ENCODE measurements at places on chromosomes 2 and 18.

DNA sequence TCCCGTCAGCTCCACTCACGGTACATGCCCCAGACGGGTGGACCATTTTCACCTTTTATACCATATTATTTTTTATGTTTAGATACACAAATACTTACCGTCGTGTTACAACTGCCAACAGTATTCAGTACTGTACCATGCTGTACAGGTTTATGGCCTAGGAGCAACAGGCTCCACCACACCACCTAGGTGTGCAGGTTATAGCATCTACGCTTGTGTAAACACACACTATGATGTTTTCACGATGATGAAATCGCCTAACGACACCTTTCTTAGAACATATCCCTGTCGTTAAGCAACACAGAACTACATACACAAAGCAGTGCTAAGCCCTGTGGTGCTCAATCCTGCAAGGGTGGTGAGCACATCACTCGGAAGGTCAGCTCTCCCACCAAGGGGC lies 24.5 kb downstream of the NDUFA10 start:
- no peak for DNase-seq

- DNase-seq, result peak; percentile 90
Measured at GRCh38 chr18:58535340-58536201, 93.3 kb downstream of the ALPK2 start.

GRCh38 chr2:45153121-45153520 lies 143.9 kb upstream of the SIX2 start:
- no peak for DNase-seq

DNA sequence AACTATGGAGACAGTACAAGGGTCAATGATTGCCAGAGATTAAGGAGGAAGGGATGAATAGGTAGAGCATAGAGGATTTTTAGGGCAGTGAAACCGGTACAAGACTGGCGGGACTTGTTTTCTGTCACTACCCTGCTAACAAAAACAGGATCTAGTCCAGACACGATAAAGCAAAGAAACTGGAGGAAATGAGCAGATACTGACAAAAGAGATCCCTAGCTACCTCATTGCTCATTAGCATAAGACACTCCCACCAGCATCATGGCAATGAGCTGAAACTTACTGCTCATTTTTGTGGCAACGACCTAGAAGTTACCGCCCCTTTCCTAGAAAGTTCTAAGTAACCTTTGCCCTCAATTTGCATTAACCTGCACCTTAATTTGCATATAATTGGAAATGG lies 131.2 kb downstream of the ETAA1 start:
- DNase-seq, result no peak

DNA sequence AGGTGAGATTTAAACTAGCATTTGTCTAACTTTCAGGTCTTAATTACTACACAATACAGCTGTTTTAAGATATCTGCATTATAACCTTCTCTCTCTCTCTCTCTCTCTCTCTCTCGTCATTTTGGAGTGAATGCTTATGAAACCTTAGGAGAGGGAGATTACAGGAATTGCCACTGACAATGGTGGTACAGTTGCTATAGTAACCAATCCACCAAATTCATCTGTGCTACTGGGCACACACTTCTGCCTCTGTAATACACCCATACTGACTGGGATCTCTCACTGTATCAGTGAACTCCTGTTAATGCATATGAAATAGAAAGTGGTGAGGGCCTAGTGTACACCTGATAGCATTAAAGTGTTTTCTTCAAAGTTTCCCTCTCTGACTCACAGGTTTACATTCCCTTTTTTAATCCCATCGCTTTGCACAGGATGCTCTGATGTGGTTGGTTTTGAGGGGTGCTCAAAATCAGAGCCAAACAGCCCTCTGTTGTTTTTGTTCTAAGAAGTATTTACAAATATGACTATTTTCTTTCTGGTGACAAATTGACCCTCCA lies 13.1 kb downstream of the KLHL14 start:
- no peak for DNase-seq

DNA sequence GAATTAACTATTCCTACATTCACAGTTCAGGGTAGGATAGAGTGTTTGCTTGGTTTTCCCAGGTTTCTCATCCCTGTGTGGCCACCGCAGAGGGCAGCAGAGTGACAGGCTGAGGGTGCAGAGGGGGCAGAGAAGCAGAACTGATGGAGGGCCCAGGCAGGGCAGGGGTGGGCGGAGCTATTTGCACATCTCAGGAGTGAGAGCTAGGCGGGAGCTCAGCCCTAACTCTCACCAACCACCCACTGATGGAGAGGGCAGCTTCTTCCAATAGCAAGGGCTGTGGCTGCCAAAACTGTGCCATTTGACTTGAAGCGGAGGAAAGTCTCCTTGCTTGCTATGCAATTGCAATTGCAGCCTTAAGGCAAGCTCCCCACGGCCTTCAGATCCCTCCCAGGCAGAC lies 12.0 kb upstream of the DARS1 start:
- peak; percentile 75 for DNase-seq

Data from suppressor macrophage treated with lipopolysaccharide for 1 hour (primary cell).